ENCODE measurements at places on chromosomes 2 and 18.

GRCh38 chr18:10440884-10441283 lies 13.6 kb upstream of the APCDD1 start:
- no peak for DNase-seq

DNA sequence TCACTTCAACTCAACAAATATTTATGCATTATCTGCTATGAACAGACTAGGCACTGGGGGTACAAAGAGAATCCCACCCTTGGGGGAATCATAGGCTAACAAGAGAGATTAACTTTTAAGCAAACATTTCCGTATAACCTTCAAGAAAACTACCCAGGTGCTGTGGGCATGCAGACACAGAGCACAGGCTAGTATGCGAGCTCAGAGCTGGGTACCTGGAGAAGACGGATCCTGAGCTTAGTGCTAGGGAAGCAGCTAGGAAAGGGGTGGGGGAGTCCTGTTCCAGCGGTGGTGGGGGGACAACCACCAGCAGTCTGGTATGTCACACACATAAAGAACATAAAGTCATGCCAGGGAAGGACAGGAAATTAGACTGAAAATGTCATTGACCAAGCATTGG lies 17.5 kb upstream of the DSG3 start:
- no peak for DNase-seq

GRCh38 chr2:217943446-217944321 lies 59.1 kb downstream of the TNS1 start:
- no peak for DNase-seq

- DNase-seq, result no peak
These were observed 6.1 kb downstream of the ONECUT2 start for GRCh38 chr18:57441071-57441794.

- DNase-seq, result no peak
These were observed 20.0 kb downstream of the DUSP11 start for GRCh38 chr2:73759904-73760303.

- DNase-seq, result no peak
These were observed 52.3 kb downstream of the EHD3 start for GRCh38 chr2:31286230-31286629.
